Activated T-helper 1 cell treated with anti-CD3 and anti-CD28 coated beads, Interleukin-12 subunit alpha, Interleukin-12 subunit beta, Interleukin-2, Interleukin-4 antibody, amounts not matched to agents 30 ng/mL and 10 ng/mL and 1 ng/mL, durations not matched to agents 14 hours and 24 hours and 36 hours (primary cell): ENCODE measurements at places on chromosomes 1 and 21.

GRCh38 chr1:48776393-48777218 lies at the start of gene BEND5:
Gene BEND5, minus strand, starts transcription at chr1:48776891. Its CDS starts 60 bp downstream, at chr1:48776831.
- peak; percentile 33 for DNase-seq

- no peak for DNase-seq
These were observed 8.3 kb upstream of the KIAA0040 start for GRCh38 chr1:175200678-175201521.

DNA sequence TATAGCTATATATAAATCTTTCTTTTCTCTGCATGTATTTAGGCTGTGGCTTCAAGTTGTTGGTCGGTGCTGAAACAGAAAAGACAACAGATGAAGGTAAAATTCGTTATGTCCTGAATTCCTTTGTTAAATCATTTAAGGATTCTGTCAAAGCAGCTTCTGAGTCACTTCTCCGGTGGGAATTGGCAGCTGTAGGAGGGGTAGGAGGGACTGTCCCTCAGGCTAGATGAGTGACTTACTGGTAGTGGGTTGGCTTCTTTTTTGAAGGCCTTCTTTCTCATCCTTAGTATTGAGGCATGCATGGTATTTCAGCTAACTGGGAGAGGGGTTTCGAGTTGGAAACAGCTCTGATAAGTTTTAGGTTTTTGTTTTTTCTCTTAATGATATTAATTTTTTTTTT lies 22.1 kb upstream of the NEXN start:
- no peak for DNase-seq

GRCh38 chr1:41855713-41856112 lies 63.0 kb downstream of the HIVEP3 start:
- no peak for DNase-seq

- DNase-seq, result no peak
These were observed 5.8 kb downstream of the PAFAH2 start for GRCh38 chr1:25991937-25992688.
